ENCODE measurements at places on chromosomes 5 and 9.

- DNase-seq = no peak
Observed at GRCh38 chr9:19922476-19923118, 133.8 kb upstream of the SLC24A2 start.

DNA sequence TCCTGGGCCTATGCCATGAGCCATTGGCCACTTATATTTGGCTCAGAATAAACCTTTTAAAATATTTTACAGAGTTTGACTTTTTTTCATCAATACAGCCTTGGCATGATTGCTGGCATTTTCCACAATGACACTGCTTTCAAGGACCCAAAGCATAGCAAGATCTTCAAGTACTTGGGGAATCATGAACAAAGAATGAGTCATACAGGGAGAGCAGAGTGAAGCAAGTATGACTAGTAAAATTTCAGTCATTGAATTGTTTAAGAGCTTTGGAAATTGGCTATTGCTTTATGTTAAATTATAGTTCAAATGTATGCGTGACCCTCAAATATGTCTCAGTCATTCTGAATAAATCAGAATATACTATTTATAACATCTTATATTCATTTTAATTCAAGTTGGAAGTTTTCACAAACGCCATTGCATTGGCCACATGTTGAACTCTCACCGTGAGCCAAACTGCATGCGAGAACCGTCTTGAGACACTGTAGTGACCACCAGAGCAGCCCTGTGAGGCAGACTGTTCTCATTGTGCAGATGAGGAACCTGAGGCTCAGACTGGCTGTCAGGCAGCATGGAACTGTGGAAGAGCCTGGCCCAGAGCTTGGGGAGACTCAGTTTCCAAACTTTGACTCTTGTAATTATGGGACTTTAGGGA lies 52.9 kb downstream of the GDNF start:
- no peak for DNase-seq

DNA sequence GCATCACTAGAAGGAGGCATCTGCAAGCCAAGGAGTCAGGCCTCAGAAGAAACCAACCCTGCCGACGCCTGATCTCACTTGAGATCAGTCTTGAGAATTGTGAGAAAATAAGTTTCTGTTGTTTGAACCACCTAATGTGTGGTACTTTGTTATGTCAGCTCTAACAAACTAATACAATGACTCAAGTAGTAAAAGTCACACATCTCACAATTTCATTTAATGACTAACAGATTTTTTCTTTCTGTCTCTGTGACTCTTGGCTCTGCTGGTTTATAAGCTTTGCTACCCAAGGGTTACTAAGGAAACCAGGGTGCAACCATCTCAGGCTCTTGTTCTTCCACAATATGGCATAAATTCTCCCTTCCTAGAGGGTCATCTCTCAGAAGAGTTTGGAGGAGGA lies 315.8 kb upstream of the GRAMD2B start:
- no peak for DNase-seq

GRCh38 chr5:2277886-2278285 lies 395.2 kb upstream of the IRX4 start:
- DNase-seq = no peak

DNA sequence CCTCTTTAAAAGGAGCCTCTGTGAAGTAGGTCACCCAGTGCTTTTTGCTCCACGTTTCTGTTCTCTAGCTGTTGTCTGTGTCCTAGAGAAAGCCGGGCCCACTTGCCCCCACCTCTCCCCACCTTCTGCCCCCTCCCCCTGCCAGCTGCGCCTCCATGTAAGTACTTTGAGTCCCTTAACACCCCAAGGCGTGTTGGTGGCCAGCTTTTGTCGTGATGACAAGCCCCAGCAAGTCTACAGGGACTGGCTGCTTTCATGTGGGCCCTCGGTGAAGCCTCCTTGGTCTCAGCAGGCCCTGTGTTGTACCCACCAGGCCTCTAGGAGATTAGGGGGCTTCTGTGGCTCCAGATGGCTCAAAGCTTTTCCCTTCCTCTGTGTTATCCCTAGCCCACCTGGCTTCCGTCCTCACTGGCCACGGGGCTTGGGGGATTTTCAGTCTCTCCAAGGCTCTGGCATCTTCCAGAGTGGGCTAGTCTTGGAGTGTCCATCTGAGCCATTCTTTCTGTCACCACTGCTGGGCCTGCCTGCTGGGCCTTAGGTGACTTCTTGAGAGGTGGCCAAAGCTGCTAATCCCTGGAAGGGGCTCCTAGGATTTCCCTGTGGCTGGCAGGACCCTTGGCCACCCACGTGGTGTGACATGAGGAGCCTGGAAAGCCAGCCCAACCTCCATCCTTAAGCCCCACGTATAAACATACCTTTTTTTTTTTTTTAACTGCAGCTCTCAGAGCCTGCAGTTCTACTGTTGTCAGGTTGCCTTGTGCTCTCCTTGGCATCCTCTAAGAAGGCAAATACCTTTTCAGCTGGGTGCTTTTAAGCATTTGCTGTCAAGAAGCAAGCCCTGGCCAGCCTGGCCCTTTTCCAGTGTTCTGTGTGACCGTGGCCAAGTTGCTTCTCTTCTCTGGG lies 1.1 kb upstream of the NDST1 start:
- no peak for DNase-seq

DNA sequence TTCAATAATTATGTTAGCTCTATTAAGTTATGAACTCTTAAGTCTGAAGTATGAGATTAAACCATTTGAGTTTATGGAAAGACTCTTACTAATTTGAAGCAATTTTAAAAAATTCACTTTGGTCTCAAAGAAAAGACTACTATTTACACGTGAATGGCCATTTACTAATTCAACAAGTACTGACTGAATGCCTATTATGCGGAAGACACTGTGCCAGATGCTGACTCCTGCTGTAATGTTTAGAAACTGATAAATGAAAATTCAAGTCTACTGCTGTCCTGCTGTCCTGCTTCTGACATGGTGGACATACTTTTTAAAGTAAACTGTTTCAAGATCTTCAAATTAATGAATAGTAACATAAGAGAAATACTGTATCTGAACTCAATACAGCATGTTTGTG lies 116.2 kb downstream of the MPDZ start:
- no peak for DNase-seq

- no peak for DNase-seq
Observed at GRCh38 chr5:159525117-159525516, 194.8 kb upstream of the IL12B start.

DNA sequence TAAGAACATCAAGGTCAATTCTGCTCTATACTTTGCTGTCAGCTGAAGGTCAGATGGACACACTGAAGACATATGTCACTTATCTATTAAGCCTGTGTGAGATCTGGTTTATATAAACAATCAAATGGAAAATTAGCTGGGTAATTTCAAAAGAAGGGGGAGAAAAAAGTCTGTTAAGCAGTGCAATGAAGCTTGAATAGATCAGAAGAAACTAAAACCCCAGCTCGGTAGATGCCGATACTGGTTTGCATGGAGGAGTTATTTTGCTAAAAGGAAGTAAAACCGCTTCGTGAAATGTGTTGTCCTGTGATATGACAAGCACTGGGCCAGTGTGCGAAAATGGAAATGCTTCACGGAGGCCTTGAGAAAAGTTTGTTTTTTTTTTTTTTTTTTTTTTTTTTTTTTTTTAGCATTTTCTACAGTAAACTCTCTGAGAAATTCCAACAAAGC lies 148.8 kb downstream of the MEF2C start:
- DNase-seq = no peak

- DNase-seq = peak; percentile 3
Observed at GRCh38 chr5:170393235-170393634, 4.1 kb upstream of the KCNMB1 start.

DNA sequence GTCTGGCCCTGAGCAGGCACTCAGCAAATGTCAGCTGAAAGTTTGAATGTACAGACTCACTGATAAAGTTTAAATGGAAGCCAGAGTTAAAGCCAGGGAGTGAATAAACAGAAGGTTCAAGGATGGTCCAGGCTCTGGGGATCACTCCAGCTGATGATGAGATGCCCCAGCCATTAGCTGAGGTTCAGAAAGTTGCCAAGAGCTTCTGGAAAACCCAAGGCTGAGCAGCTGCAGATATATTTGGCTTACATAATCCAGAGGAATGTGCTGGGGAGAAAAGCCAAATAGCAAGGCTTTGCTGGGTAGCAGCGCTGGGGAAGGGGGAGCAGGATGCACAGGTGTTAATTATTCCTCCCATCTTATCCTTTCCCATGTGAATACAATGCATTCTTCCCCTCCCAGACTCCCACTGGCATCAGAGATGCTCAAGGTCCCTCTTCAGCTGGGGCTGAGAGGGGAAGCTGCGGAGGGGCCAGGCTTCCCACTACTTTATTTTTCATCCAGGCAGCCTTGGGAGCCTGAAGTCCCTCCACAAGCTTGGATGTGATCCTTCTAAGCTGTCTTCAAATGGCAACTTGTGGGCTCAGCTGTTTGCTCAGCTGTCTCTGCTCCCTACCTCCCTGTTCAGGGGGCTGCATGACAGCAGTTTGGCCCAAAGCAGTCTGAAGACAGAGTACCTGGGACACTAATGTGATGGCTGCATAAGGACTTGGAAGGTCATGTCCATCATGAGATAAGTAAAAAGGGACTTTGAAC lies 341.2 kb downstream of the TRIM32 start:
- DNase-seq = no peak

DNA sequence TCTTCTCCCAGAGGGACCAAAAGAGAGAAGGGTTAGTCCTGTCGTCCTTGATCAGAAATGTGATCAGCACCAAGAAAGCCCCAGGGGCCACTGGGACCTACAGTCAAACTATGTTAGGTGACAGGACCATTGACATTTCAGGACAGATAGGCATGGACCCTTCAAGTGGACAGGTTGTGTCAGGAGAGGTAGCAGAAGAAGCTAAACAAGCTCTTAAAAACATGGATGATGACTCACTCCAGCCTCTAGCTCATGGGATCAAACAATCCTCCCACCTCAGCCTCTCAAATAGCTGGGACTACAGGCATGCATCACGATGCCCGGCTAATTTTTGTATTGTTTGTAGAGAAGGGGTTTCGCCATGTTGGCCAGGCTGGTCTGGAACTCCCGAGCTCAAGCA lies 2.3 kb upstream of the AQP3 start:
- no peak for DNase-seq

- DNase-seq = no peak
Observed at GRCh38 chr9:83219924-83220438, 157.0 kb upstream of the RASEF start.

DNA sequence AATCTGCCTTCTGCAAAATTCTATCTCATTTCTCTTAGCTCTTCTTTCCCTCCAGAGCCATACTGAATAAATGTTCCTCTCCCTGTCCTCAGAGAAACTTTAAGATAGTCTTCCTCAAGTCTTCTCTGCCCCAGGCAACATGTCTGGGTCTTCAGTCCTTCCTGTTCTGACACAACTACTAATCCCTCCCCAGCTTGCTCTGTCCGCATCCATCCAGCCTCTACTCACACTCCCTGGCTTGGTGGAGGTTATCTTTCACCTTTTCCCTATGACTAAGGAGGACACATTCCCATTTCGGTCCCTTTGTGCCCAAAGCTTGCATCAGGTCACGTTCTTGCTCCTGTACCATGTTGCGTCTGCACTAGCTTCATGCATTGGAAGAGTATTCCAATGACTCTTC lies 143.3 kb downstream of the TTLL11 start:
- DNase-seq = no peak

GRCh38 chr5:155996123-155996522 lies 330.8 kb upstream of the SGCD start:
- DNase-seq = no peak

- DNase-seq = no peak
Observed at GRCh38 chr5:154937186-154937717, 759 bp downstream of the GEMIN5 start.

DNA sequence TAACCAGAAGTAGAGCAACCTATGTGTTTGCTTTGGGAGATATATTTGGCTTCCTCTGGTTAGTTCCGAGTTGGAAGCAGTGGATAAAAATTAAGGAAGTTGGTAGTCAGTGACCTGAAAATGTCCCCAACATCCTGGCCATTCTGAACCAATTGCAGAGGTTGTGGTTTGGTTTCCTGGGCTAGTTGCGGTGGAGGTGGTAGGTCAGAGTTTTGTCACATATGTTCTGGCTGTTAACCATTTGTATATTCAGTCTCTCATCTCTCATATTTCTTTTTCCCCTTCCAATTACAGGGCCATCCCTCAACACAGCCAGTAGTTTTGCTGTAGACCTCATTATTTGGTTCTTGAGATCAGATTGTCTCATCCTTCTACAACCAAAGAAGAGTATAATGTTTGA lies 1026.9 kb downstream of the PTPRD start:
- DNase-seq = no peak

GRCh38 chr5:10733426-10733825 lies 27.6 kb downstream of the DAP start:
- DNase-seq = no peak

Data from activated CD4-positive, alpha-beta T cell treated with anti-CD3 and anti-CD28 coated beads, Interleukin-2, amount 50 U/mL, for 24 hours (primary cell).